Activated naive CD4-positive, alpha-beta T cell treated with anti-CD3 and anti-CD28 coated beads, Interleukin-2, amount 50 U/mL, for 72 hours (primary cell): ENCODE measurements at places on chromosomes 3 and 15.

DNA sequence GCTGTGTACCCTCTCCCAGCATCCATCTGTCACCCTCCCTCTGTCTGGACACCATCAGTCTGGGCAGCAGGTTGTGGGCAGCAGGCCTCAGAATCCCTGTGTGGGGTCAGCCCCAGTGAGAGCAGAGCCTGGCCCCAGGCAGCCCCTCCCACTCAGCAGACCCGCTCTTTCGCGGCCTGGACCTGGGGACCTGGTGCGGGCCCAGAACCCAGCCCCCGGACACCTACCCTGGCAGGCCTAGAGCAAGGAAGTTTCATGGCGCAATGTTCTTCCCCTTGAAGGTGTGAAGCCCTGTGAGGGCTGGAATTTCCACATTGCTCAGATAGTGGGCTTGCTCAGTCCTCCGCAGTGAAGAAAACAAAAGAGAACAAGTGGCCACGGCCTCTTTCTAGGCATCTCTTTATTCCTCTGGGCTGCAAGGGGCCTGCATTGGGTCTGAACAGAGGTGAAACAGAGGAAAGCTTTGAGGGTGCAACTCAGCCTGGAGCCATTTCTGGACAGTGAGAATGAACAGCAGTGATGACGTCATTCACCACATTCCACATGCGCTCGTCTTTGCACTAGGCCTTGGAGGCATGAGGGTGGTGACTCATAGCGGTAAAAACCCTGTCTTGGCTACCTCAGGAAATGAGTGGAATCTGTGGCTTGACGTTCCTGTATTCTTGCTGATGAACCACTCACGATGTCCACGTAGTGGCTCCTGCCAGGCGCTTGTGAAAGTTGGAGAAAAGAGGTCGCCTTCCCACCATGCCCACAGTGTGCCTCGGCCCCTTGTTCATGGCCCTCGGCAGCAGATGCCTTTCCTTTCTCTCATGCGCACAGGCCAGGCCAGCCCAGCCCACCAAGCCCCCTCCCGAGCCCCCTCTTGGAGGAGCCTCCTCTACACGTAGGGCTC lies 66.1 kb downstream of the SLC30A4 start:
- peak; percentile 84 for DNase-seq

- no peak for DNase-seq
Measured at GRCh38 chr3:126914226-126914625, 68.7 kb upstream of the PLXNA1 start.

- no peak for DNase-seq
Measured at GRCh38 chr15:39299486-39300267, 281.2 kb upstream of the THBS1 start.

DNA sequence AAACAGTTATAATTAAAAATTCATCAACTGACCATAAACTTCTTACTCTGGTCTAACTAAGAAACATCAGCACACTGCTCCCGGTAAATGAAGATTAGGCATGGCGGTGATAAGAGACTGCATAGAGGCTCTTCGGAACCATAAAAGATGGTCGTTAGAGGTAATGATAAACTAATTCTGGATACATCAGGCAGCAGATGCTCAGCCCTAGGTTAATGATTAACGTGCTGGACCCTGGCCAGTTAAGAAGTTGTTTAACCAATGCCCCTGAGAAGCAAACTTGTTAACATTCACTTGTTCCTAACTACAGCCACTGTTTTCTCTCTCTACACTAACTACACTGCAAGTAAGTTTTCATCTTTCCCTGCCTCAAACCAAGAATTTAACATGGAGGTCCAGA lies 111.5 kb downstream of the PDZRN3 start:
- no peak for DNase-seq

GRCh38 chr3:189908646-189909045 lies 212.1 kb downstream of the P3H2 start:
- DNase-seq: no peak

GRCh38 chr3:184786280-184786941 lies 25.6 kb upstream of the VPS8 start:
- no peak for DNase-seq

GRCh38 chr3:13026534-13026933 lies 46.7 kb downstream of the IQSEC1 start:
- no peak for DNase-seq

- no peak for DNase-seq
Measured at GRCh38 chr3:132407025-132407424, 10.3 kb upstream of the DNAJC13 start.

DNA sequence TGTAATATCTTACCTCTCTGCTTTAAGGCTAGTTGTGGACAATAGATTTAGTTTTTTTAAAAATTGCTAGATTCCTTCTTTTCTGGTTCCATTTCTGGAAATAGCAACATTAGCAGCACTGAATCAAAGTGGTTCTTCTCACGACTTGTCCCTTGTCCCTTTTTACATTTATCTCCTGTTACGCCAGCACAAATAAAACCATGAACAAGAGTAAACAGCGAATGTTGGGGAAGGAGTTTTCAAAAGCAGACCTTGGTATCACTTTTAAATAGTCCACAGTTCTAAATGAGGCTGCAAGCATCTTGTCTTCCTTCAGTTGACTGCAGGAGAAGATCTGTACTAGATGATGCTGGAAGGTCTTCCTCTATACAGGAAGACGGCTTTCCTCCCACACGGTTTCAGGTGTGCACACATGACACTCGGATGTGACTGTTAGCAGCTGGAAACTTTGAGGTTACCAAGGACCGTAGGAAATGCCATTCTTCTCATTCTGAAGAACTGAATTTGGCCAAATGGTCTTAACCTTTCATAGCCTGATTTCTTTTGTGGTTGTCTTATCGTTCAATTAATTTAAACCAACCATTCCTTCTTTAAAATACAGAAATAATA lies 251.0 kb upstream of the ICE2 start:
- DNase-seq: peak; percentile 30

DNA sequence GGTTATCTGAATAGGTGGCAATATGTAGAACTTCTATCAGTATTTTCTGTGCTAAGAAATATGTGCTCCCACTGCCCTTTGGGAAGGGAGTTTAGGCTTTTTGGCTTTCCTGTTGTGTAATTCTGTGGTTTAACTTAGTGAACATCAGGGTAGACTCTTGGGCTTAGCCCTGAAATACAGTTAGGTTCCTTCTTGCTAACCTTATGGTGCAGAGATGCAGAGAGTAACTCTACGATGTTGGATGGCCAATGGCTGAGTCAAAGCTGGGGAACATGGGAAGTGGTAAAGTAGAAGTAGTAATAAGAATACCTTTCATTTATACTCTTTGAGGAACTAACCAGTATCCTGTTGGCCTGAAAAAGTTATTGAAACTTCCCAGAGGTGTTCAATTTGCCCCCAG lies 80.8 kb upstream of the IL12A start:
- DNase-seq: no peak

GRCh38 chr3:48931944-48932580 lies 13.4 kb downstream of the ARIH2 start:
- no peak for DNase-seq

DNA sequence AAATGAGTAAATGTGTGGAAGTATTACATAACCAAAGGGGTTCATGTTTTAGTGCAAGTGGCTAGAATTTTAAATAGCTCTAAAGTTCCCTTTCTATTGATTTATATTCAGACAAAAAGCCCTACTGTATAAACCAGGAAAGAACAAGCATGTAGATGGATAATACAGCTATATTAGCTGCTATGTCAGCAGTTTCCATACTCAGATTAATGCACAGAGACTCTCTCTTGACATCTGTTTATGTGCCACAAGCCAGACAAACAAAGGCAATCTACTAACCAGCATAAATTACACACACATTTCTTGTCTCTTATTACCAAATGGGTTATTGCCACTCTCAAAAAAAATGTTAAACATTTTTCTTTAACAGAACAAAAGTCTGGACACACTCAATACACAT lies 760.1 kb upstream of the NECTIN3 start:
- no peak for DNase-seq

DNA sequence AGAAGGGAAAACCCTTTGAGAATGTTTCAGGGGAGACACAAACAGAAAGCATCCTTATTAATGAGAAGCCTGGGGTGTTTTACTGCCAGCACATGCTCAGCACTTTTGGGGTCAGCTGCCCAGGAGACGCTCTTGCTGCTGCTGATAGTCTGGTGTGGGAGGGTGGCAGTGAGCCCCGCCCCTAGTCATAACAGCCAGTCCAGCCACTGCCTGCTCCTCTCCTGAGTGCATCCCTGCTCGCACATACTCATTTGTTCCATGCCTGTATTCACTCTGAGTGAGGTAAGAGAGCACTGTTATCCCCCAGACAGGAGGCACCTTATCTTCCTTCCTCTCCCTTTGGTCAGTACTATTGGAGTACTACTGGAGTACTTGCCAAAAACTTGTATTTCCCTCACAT lies 101.3 kb downstream of the ETFA start:
- no peak for DNase-seq

- no peak for DNase-seq
Measured at GRCh38 chr15:57769266-57769665, 62.8 kb downstream of the POLR2M start.

GRCh38 chr15:69736161-69736560 lies 283.5 kb downstream of the RPLP1 start:
- DNase-seq: no peak

GRCh38 chr3:58261954-58262666 lies 24.5 kb downstream of the ABHD6 start:
- no peak for DNase-seq

DNA sequence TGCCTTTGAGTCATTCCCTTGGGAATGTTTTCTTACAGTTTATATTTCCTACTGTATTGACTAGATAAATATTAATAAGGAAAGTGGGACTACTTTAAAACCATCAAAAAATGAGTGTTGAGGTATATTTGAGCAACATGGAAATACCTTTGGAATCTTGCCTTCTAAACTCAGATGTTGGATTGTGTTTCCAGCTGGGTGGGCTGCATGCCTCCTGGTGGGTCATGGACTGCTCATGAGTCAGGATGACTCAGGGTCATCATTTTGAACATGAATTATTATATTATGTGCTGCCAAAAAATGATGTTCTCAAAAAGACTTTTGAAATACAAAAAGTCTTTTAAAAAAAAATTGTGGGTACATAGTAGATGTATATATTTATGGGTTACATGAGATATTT lies 41.1 kb upstream of the APH1B start:
- DNase-seq: no peak

DNA sequence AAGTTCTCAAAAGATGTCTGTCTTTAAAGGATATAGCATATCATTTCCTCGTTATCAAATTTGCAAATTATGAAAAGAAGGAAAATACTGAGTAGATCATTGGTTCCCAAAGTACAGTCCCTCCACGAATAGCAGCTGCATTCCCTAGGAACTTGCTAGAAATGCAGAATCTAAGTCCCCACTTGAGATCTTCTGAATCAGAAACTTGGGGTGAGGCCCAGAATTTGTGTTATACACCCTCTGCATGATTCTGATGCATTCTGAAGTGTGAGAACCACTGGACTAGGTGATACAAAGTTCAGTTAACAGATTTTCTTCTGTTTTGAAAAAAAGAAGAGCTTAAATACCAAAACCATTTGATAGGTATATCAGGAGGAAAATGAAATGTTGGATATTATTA lies 77.1 kb downstream of the SLC25A26 start:
- no peak for DNase-seq

GRCh38 chr3:166211451-166211850 lies 374.2 kb upstream of the BCHE start:
- DNase-seq: no peak

GRCh38 chr3:160027541-160028195 lies 39.0 kb downstream of the IL12A start:
- DNase-seq: peak; percentile 36

- DNase-seq: no peak
Measured at GRCh38 chr3:172040981-172041963, 1.9 kb downstream of the FNDC3B start.

DNA sequence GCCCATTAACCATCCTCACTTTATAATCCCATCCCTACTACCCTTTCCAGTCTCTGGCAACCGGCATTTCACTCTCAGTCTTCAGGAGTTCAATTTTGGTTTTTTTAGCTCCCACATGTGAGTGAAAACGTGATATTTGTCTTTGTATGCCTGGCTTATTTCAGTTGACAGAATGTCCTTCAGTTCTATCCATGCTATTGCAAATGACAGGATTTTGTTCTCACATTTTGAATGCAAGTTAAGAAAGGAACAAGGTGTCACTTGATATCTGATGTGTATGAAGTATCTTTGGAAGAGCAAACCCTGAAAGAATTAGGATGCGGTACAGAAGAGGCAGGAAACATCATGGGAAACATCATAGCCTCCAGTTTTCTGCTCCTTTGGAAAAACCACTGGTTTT lies 298.1 kb downstream of the THSD4 start:
- DNase-seq: no peak

- DNase-seq: no peak
Measured at GRCh38 chr3:31880020-31880419, 101.0 kb downstream of the OSBPL10 start.

- DNase-seq: peak; percentile 51
Measured at GRCh38 chr15:31305796-31306425, 20.7 kb upstream of the KLF13 start.

DNA sequence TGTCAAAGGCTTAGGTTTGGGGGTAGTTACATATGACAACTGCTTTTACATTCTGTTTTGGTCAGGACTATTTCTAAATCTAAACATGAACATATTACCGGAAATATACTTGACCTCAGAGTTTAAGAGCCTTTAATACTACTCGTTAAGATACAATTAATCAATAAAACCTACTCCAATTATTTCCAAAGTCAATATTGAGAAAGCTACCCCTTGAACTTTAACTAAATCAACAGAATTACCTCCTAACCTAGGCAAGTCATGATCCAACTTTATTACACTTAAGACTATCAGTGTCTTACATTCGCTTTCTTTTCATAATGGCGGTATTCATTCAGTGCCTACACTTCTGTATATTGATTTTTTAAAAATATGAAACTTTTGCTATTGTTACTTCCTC lies 107.7 kb downstream of the RAP2B start:
- no peak for DNase-seq

DNA sequence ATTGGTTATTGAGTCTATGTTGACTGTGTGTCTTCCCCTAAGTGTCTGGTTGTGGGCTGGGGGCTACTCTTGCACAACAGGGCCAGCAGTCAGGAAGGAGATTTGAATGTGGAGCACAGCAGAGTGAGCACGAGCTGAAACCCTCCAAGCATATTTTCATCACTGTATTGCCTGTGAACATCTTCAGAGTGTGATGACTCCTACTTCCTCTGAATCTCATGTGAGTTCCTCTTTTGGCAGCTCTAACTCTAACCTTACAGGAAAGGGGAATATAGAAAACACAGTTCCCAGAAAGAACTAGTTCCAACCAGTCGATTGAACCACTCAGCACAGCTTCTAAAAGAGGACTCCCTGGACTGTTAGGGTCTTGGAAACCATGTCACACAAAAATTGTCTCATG lies 211.6 kb downstream of the RAP2B start:
- DNase-seq: no peak

- no peak for DNase-seq
Measured at GRCh38 chr15:36977659-36978058, 122.7 kb downstream of the MEIS2 start.

GRCh38 chr3:150359381-150359780 lies 48.7 kb upstream of the TSC22D2 start:
- no peak for DNase-seq

DNA sequence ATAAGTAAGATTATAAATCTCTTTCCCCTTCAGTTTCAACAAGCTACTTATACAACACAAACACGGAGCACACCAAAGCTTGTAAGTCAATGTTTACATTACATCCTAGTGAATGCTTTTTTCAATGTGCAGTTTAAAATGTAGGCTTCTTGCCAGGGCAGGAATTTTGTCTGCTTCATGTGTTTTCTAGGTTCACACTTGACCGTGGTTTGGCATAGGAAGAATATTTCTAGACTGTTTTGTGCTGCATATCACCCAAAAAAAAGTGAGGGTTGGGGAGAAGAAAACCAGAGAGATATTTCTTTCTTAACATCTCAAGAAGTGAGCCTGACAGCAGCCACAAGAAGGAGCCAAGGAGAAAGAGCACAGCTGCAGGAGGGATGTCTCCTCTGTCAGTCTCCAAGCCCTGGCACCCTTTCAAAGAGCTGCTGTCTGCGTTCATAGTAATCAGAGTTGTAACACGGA lies 255.8 kb downstream of the MEIS2 start:
- no peak for DNase-seq
